ENCODE measurements at places on chromosomes 5 and 9. TPM values are rescaled to one million over a fixed set of nuclear protein-coding genes. Genes with fewer than 3 reads are reported as not detected.

The TAF11L5 gene
- total RNA-seq: not detected

The ZCCHC10 gene
- 21.5 TPM for total RNA-seq

The OXCT1 gene
- total RNA-seq: 19.8 TPM

The PCSK5 gene
- 77.6 TPM for total RNA-seq

The PCAT7 gene
- 1.8 TPM for total RNA-seq

The OCLN gene
- 85.3 TPM for total RNA-seq

The SLC46A2 gene
- total RNA-seq: not detected

The PRDM9 gene
- total RNA-seq: not detected

The TNC gene
- 14.5 TPM for total RNA-seq

The ABO gene
- total RNA-seq: 99.5 TPM

The DMAC1 gene
- total RNA-seq: 10.8 TPM

The OR1J2 gene
- total RNA-seq: not detected

The C9orf85 gene
- total RNA-seq: 19.4 TPM

The IFNB1 gene
- total RNA-seq: not detected

The SLC22A4 gene
- total RNA-seq: 25.5 TPM

The PFN3 gene
- total RNA-seq: not detected

The LCNL1 gene
- total RNA-seq: not detected

The CDH10 gene
- total RNA-seq: not detected

The CTXN3 gene
- not detected for total RNA-seq

The MEF2C gene
- 14.9 TPM for total RNA-seq

The GLRA1 gene
- not detected for total RNA-seq

The FGD3 gene
- total RNA-seq: 4.6 TPM

The CMYA5 gene
- total RNA-seq: 1.9 TPM

The CER1 gene
- total RNA-seq: 1.9 TPM

The GRHPR gene
- 99.0 TPM for total RNA-seq

The ADRA1B gene
- total RNA-seq: 1.7 TPM

The LVRN gene
- 5.8 TPM for total RNA-seq

The SLC34A3 gene
- 4.0 TPM for total RNA-seq

The HNRNPK gene
- 379 TPM for total RNA-seq

The MACIR gene
- 42.7 TPM for total RNA-seq

The SHC3 gene
- total RNA-seq: 2.8 TPM

The CARD9 gene
- 0.35 TPM for total RNA-seq
